SW 1271 (cell line): ENCODE measurements at places on chromosomes 1 and 21.
A peak's percentile ranks its signal among the peaks of the same experiment; 100 is the strongest.

GRCh38 chr1:172993640-172994039, 57.1 kb downstream of the TNFSF18 start:
- peak; percentile 71 for DNase-seq

DNA sequence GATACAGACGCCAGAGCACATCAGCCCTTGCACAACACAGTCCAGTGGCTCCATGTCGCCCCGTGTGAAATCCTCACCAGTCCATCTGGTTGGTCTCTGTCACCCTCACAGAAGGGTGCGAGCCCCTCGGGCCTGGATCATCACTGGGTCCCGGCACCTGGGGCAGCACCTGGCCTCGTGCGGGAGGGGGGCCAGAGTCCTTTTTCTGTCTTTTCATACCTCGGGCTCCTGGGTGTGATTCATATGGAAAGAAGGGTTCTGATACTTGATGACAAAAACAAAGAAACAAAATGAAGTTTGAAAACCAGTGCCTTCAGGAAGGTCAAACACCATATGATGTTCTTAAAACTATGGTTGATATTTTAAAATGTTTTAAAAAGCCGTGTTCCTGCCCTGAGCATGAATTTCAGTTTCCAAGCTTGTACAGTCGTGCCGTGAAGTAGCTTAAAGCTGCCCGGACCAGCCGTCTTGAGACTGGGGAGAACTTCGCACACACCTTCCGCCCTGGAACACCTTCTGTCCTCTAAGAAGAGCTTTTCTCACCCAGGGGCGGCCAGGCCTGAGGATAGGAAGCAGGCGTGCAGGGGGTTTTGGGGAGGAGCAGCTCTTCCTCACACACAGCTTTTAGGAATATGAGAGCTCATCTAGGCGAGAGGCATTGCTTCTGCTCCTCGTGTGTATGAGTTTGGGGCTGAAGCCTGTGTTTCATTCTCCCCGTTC, 35.2 kb downstream of the SLC37A1 start:
- DNase-seq = no peak

DNA sequence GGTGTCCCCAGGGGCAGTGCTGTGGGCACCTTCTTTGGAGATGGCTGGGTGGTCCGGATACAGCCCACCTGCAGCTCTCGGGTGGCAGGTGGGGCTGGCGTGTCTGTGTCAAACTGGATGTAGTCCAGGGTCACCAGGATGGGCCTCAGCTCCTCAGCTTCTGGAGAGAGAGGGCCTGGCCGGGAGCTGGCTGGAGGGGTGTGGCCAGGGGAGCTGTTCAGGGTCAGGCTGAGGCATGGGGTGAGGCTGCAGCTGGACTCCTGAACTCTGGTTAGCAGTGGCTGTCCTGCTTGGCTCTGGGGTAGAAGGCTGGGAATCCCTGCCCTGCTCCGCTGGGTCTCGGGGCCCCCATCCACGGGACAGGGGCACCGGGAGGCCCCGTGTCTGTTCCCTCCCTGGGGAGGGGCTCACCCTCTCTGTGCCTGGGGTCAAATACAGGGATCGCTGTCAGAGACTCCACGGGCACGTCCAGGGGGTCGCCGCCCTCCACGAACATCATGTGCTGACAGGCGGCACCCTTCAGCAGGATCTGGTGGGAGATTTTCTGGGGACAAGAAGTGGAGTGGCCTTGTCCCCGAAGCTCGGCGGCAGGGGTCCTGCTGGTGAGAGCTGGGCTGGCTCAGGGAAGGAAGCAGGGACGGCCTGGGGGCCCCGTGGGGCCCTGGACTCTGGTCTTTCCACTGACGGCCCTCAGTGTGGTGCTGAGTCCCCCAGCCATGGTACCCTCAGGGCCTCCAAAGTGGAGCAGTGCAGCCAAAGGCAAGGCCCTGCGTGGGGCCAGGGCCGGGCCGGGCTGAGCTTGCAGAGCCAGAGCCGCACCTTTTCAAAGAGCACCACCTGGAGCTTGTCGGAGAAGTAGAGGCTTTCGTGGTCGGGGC, 4.1 kb upstream of the TMEM52 start:
- no peak for DNase-seq

- DNase-seq = no peak
Observed at GRCh38 chr1:178501705-178502329, 5.1 kb upstream of the CLEC20A start.

DNA sequence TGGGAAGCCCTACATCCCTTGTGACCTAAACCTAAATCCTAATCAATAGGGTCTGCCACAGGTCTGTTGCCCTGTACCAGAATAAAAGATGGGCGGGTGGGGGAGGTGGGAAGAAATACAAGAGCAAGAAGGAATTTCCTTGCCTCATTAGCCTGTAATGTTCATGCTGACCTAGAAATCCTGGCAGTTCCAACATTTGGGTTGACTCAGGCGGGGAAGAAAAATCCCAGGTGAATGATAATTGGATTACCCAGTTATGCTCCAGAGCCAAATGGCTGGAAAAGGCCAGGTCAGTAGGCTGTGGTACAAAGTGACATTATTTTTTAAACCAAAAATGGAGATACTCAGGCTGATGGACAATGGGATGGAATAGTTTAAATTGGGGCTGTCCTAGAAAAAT, 27.3 kb upstream of the A3GALT2 start:
- no peak for DNase-seq

DNA sequence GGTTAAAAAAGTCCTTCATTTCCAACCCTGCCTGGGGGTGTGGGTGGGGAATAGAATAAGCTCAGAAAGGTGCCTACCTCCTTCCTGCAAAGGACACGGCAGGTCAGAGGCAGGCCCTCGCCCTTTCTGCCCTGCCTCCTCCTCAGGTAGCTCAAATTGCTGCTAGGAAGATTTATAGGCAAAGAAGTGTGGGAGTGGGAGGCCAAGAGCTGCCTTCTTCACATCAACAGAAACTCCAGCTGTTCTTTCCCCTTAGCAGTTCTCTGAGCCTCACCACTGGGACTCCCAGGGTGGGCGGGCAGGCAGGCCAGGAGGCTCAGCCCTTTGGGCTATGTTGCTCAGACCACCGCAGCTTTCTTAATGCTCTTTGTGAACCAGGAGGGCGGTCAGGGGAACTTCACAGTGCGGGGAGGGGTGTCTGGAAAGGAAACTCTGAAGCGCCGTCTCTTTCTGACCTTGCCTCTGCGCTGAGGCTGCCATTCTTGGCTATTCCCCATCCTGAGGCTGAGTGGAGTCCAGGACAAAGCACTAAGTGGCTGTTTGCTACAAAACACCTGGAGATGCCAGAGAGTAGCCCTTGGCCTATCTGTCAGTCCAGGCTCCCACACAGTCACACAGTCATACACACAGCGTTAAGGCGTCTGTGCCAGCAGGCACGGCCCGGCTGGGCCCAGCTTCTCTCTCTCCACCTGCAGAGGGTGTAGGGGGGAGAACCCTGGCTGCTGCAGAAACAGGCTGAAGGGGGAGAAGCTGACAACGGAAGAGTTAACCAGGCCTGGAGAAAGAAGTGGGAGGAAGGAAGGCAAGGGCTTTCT, 3.0 kb upstream of the A3GALT2 start:
- no peak for DNase-seq

GRCh38 chr1:234542211-234542850, 63.4 kb upstream of the TARBP1 start:
- DNase-seq = no peak

DNA sequence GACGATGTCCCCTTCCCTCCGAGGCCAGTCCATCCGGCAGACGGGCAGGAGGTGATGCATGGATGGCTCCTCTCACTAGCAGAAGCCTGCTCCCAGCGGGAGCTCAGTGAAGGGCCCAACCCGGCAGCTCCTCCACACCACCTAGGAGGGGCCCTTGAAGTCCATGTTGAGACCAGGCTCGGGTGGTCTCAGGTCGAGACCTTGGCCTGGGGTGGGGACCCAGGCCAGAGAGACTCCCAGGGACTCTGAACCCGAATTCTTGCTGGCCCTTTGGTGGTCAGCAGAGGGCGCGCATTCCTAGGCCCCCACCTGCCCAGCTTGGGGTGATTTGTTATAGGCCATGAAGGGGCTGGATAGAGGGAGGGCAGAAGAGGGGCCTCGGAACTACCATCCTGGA, 642 bp upstream of the NT5C1A start:
- DNase-seq = no peak

DNA sequence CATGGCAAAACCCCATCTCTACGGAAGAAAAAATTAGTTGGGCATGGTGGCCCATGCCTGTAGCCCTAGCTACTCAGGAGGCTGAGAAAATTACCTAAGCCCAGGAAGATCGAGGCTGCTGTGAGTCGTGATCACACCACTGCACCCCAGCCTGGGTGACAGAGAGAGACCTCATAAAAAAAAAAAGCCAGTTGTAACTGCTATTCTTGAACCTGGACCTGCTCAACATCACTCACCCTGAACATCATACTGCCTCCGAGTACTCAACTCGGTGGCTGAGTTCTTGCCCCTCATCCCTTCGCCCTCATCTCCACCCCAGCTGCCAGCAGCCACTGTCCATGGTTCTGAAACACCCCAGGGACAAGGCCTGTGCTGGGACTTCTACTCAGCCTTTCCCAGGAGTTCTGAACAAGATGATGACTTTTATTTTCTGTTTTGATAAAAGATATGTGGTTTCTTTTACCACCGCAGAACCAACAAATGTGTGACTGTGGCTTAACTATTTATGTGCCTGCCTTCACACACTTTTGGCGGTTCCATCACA, 5.4 kb upstream of the DISP3 start:
- no peak for DNase-seq

DNA sequence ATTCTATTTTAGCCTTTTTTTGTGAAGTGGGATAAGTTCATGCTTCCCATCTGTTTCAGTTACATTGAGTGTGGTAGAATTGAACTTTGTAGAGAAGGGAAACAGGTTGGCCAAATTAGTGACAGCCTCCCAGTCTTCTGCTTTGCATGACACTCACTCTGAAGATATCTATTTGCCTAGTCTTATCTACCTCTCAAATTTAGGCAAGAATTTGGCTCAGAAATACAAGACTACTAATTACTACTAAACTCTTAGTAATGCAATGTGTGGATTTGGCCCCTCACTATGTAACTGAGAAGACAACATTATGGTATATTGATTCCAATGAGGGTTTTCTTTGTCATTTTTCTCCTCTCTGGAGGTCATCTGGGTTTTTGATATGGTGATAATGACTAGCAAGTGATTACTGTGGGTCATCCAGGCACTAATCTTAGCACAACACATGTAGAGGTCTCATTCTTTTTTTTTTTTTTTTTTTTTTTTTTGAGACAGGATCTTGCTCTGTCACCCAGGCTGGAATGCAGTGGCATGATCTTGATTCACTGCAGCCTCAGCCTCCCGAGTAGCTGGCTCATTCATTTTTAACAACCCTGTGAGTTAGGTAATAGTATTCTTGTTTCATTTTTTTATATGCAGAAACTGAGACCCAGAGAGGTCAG, 6.3 kb downstream of the FAM20B start:
- DNase-seq = no peak

DNA sequence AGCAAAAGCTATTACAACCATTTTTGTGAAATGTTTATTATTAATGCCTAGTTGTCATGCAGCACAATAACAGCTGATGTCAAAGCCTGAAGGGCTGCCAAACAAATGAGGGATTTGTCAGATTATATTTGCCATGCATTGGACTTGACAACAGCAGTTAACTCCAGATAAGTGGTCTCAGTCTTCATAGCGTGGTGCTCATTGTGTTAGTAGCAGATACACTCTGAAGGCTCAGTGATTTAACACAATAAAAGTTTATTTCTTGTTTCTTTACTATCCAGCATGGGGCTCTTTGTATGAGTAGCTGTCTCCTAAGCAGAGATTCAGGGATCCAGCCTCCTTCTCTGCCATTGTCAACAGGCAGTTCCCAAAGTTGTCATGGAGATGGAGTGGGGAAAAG, 76.0 kb upstream of the PTGFRN start:
- DNase-seq = no peak

DNA sequence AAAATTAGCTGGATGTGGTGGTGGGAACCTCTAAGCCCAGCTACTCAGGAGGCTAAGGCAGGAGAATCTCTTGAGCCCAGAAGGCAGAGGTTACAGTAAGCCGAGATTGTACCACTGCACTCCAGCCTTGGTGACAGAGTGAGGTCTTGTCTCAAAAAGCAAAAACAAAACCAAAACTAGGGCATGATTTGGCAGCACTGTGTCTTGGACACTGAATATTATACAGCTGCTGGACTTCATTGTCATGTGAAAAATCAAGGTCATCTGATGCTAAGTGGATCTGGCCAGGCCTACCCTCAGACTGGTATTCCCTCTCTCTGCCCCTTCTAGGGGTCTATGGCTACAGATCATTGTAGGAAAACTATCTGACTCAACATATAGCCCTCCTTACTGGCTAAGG, 55.2 kb upstream of the MRPS6 start:
- DNase-seq = no peak

DNA sequence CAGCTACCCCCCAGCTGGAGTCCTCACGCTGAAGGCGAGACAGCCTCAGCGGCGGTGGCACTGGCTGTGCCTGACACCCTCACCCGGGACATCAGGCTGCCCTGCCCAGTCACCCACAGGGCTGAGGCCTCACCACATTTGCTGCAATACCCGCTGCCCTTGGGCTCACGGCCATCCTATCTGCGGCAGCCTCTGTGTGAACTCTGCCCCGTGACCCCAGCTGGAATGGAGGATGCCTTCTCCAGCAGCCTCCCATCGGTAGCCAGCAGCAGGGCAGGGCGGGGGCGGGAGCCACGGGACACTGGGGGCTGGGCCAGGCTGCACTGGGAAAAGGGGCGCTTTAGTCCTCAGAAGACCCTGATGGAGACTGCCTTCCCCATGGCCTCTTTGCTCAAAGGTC, 112.4 kb upstream of the ZBTB40 start:
- DNase-seq = no peak

GRCh38 chr21:42384989-42385388, 10.9 kb downstream of the TMPRSS3 start:
- DNase-seq = no peak

DNA sequence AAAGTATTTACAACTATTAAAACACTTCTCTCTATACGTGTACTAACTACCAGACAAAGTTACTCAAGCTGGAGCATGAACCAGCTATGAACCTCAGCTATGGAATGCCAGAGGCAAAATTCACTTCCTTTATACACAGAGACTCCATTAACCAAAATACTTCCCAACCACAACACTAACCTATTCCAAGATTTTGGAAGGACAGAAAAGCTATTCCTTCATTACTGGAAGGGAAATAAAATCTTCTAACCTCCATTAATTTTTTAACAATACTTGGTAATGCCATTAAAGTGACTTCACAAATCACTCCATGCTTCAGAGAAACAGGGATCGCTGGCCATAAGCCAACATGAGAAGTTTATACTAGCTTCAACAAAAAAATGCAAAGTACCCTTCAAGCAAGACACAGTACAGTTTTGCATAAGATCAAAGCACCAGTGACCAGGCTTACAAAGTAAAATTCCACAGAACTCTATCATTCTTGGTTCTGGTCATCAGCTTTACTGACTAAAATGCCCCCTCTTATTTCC, 58.0 kb downstream of the PUM1 start:
- peak; percentile 52 for DNase-seq

DNA sequence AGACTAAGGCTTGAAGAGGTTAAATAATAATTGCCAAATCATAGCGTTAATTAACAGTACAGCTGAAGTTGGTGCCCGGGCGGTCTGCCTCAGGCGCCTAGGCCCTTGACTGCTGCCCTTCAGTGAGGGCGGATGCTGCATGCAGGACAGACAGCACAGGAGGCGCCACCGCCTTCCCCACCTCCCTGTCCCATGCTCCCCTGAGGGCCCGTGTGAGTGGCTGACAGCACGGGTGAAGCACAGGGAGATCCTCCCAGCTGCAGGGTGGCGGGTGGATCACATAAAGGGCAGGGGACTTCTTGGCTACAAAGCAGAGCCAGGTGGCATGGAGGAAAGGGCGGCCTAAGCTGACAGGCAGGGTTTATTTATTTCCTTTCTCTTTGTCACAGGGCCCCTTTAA, 49.1 kb downstream of the DDX20 start:
- no peak for DNase-seq

- no peak for DNase-seq
Observed at GRCh38 chr1:220824031-220824989, 37.6 kb downstream of the MTARC1 start.

- peak; percentile 27 for DNase-seq
Observed at GRCh38 chr1:46036894-46037839, 95.3 kb downstream of the PIK3R3 start.
